Lower lobe of right lung (tissue), 2 donors: ENCODE measurements at places on chromosomes 4 and X.

- DNase-seq = no peak
- H3K36me3 ChIP-seq = no peaks in the 10 kb centered on the region
- no peak overlapping the region for H3K27ac ChIP-seq
- no peaks in the 10 kb centered on the region for H3K4me1 ChIP-seq
Observed at GRCh38 chr4:142600952-142601351, 245.1 kb downstream of the INPP4B start.

GRCh38 chr4:90002441-90003062 is 107.9 kb downstream of the MMRN1 start:
- H3K36me3 ChIP-seq = no peaks in the 10 kb centered on the region
- H3K4me3 ChIP-seq = no peak overlapping the region
- DNase-seq = no peak

DNA sequence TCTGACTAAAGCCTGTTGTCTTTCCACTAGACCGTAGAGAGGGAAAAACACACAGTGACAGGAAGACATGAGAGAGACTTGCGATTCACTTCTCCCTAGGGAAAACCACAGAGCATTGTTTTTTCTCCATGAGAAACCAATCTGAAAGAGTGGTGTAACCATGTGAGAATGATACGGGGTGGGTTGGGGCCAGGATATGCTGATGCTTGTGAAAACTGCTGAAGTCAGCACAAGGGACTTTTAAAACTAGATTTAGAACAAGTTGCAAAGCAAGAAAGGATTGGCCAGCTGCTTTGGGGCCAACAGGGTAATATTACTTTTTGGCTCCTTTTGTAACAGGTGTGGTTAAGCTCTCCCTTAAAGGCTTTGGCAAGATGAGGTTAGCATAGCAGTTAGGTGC is 66.1 kb downstream of the NHSL2 start:
- no peaks in the 10 kb centered on the region for H3K27me3 ChIP-seq
- no peak overlapping the region for H3K27ac ChIP-seq
- no peaks in the 10 kb centered on the region for H3K4me1 ChIP-seq
- H3K36me3 ChIP-seq = no peaks in the 10 kb centered on the region

GRCh38 chr4:89586864-89587263 is 250.1 kb downstream of the SNCA start:
- no peaks in the 10 kb centered on the region for H3K27me3 ChIP-seq
- H3K36me3 ChIP-seq = no peaks in the 10 kb centered on the region
- no peak for DNase-seq
- H3K27ac ChIP-seq = no peak overlapping the region

GRCh38 chrX:118802857-118803256 is 20.8 kb upstream of the ZCCHC12 start:
- no peak for DNase-seq
- H3K36me3 ChIP-seq = no peaks in the 10 kb centered on the region
- no peak overlapping the region for H3K4me3 ChIP-seq
- no peak overlapping the region for H3K27ac ChIP-seq

GRCh38 chrX:107775000-107775733 is 420 bp downstream of the TSC22D3 start:
- H3K36me3 ChIP-seq = no peaks in the 10 kb centered on the region
- H3K4me3 ChIP-seq = peak overlapping the region; percentile 62
- peak overlapping the region; percentile 83 for H3K27ac ChIP-seq
- no peaks in the 10 kb centered on the region for H3K27me3 ChIP-seq
- DNase-seq = no peak
- peaks cover 5% of the 10 kb centered on the region for H3K4me1 ChIP-seq

GRCh38 chr4:129364747-129365452 is 268.9 kb downstream of the C4orf33 start:
- H3K27ac ChIP-seq = no peak overlapping the region

DNA sequence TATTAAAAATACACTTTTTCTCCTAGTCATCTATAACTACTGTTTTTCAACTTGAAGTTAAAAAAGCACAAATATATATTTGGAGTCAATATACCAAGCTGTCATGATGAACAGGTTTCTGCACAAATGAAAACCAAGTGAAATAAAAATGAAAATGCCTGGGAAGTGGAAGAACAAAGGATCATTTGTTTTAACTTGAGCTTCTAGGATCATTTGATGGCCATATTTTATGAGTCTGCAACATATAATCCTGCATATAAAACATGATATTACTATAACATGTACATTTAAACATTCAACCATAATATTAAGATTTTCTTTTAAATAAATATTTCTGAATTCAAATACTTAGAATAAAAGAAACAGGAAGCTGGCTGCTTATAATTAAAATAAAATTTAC is 8.5 kb upstream of the ARHGEF38 start:
- no peaks in the 10 kb centered on the region for H3K4me1 ChIP-seq
- no peaks in the 10 kb centered on the region for H3K36me3 ChIP-seq
- H3K4me3 ChIP-seq = no peak overlapping the region

DNA sequence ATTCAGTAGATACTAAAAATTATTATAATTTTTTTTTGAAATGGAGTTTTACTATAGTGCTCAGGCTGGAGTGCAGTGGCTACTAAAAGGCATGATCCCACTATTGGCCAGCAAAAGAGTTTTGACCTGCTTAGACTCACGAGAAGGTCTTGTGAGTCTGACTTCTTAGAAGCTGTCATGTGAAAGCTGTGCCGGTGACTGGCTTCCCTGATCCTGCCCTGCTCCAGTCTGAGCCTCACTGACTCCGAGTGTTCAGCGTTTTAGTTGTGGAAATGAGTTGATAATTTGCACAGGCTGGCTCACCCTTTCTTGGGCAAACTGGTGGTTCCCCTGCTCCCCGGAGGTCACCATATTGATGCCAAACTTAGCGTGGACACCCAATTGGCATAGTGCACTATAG is 16.4 kb upstream of the CXCL8 start:
- no peaks in the 10 kb centered on the region for H3K36me3 ChIP-seq
- DNase-seq = no peak
- H3K27me3 ChIP-seq = no peaks in the 10 kb centered on the region
- H3K4me1 ChIP-seq = peaks cover 8% of the 10 kb centered on the region
- no peak overlapping the region for H3K27ac ChIP-seq
- no peak overlapping the region for H3K4me3 ChIP-seq

DNA sequence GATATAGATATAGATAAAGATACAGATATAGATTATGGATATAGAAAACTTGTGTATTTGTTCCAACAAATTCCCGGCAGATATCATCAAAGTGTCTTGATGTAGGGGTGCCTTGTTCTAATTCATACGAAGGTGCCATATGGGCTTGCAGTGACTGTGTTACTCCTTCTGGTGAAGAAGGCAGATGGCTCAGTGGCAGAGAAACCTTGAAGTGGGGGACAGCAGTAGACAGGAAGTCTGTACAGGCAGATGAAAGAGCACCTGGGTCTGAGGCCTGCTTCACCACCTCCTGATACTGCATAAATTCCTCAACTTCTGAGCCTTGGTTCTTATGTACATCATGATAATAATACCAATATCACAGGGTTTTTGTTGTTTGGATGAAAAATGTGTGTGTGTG is 179.5 kb upstream of the GATB start:
- no peak overlapping the region for H3K27ac ChIP-seq
- no peak for DNase-seq
- H3K4me3 ChIP-seq = no peak overlapping the region
- H3K36me3 ChIP-seq = no peaks in the 10 kb centered on the region
- H3K4me1 ChIP-seq = no peaks in the 10 kb centered on the region

- no peak overlapping the region for H3K27ac ChIP-seq
- peaks cover 13% of the 10 kb centered on the region for H3K27me3 ChIP-seq
- no peaks in the 10 kb centered on the region for H3K36me3 ChIP-seq
- DNase-seq = no peak
- peak overlapping the region; percentile 47 for H3K4me3 ChIP-seq
Observed at GRCh38 chrX:125205918-125206665, 113.6 kb upstream of the TEX13C start.

- no peak overlapping the region for H3K27ac ChIP-seq
- no peaks in the 10 kb centered on the region for H3K27me3 ChIP-seq
- no peak for DNase-seq
- no peaks in the 10 kb centered on the region for H3K36me3 ChIP-seq
- no peak overlapping the region for H3K4me3 ChIP-seq
- H3K4me1 ChIP-seq = no peaks in the 10 kb centered on the region
Observed at GRCh38 chrX:108494406-108495090, 54.9 kb downstream of the COL4A5 start.

- no peaks in the 10 kb centered on the region for H3K36me3 ChIP-seq
- no peak overlapping the region for H3K27ac ChIP-seq
- H3K4me1 ChIP-seq = peaks cover 10% of the 10 kb centered on the region
- DNase-seq = no peak
Observed at GRCh38 chrX:25002661-25003020, 13.1 kb downstream of the ARX start.

GRCh38 chrX:129984111-129984958 is 1.9 kb downstream of the BCORL1 start:
- H3K4me1 ChIP-seq = no peaks in the 10 kb centered on the region
- H3K4me3 ChIP-seq = no peak overlapping the region
- no peaks in the 10 kb centered on the region for H3K36me3 ChIP-seq
- peak; percentile 58 for DNase-seq

GRCh38 chr4:11483046-11483445 is 54.4 kb upstream of the HS3ST1 start:
- DNase-seq = no peak
- no peak overlapping the region for H3K4me3 ChIP-seq
- H3K4me1 ChIP-seq = peaks cover 15% of the 10 kb centered on the region
- H3K36me3 ChIP-seq = no peaks in the 10 kb centered on the region
- no peaks in the 10 kb centered on the region for H3K27me3 ChIP-seq

- no peak for DNase-seq
- no peak overlapping the region for H3K4me3 ChIP-seq
- H3K27me3 ChIP-seq = no peaks in the 10 kb centered on the region
- H3K27ac ChIP-seq = no peak overlapping the region
Observed at GRCh38 chr4:38084877-38085711, 124.9 kb downstream of the PTTG2 start.

DNA sequence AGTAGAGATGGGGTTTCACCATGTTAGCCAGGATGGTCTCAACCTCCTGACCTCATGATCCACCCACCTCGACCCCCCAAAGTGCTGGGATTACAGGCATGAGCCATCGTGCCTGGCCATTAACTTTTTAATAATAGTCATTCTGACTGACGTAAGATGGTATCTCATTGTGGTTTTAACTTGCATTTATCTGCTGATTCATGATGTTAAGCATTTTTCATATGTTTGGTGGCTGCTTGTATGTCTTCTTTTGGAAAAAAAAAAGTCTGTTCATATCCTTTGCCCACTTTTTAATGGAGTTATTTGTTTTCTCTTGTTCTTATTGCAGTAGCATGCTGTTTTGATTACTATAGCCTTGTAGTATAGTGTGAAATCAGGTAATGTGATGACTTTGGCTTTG is 45.8 kb downstream of the ANXA10 start:
- DNase-seq = no peak
- H3K27me3 ChIP-seq = no peaks in the 10 kb centered on the region
- no peak overlapping the region for H3K27ac ChIP-seq
- H3K36me3 ChIP-seq = no peaks in the 10 kb centered on the region

- peaks cover 28% of the 10 kb centered on the region for H3K27me3 ChIP-seq
- no peak for DNase-seq
Observed at GRCh38 chrX:368811-369562, 17.7 kb downstream of the PPP2R3B start.

- H3K27me3 ChIP-seq = no peaks in the 10 kb centered on the region
- H3K36me3 ChIP-seq = no peaks in the 10 kb centered on the region
Observed at GRCh38 chr4:174045381-174045780, 238.1 kb downstream of the FBXO8 start.
